ENCODE measurements at places on chromosomes 5 and 9.

DNA sequence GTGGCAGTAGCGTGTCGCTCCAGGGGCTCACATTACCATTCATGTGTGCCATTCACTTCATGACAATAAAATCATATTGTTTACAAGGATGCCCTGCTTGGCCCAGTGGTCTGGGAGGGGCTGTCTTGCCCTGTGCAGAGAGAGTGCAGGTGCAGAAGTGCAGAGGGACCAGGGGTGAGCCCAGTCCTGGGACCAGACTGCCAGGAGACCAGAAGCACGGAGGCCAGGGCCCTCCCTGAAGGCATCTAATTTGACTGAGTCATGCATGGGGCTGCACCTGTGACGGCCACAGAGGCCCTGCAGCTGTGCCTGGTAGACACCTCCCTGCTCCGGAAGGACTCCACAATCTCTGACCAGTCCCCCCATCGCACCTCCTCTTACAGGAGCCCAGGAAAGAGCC lies 164.4 kb upstream of the FOXD4L5 start:
- no peak for DNase-seq

GRCh38 chr5:120413686-120414085 lies 50.4 kb upstream of the PRR16 start:
- peak; percentile 11 for DNase-seq

DNA sequence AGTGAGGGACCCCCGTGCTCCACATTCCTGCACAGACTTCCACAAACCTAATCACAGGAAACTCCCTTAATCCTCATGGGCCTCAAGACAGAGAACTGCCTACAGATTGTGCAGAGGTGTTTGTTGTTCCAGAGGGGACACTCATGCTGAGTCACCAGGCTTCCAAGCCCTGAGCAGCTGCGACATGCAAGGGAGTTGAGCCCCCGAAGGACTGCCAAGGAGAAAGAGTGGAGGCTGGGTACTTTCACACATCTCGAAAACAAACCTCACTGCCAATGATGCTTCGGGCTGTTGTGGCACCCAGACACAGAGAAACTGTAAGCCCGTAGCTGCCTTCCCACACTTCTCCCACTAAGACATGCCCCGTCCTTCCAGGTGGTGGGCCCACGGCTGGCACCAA lies 480.8 kb downstream of the CDH12 start:
- DNase-seq = no peak

GRCh38 chr5:60259730-60260129 lies 366.2 kb upstream of the PDE4D start:
- no peak for DNase-seq

- no peak for DNase-seq
Measured at GRCh38 chr9:131403493-131403773, 9.5 kb downstream of the PRRC2B start.

Data from choroid plexus epithelial cell (primary cell).